Adipocyte (in vitro differentiated cells): ENCODE measurements at places on chromosomes 3 and 15.

DNA sequence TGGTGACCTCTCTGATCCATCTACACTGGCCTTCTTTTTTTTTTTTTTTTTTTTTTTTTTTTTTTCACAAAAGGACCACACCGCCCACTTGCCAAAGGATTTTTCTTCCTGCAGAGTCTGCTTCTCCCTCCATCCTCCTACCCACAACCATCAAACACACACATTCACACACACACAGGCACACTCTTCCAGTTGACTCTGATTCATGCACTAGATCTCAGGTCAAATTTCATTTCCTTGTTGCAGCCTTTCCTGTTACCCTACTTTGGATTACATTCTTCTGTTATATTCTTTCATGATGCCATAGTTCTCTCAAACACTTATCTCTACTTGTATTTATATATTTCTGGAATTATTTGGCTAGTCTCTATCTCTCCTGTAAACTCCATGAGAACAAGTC, 133.9 kb downstream of the STAC start:
- DNase-seq = no peak

GRCh38 chr3:169112153-169112892, 551.2 kb downstream of the MECOM start:
- DNase-seq = peak; percentile 53

GRCh38 chr3:69051756-69052471, at the start of gene TMF1:
TMF1 (minus strand) TSS chr3:69052333; CDS start chr3:69052086, 247 bp downstream.
- DNase-seq = peak; percentile 100

DNA sequence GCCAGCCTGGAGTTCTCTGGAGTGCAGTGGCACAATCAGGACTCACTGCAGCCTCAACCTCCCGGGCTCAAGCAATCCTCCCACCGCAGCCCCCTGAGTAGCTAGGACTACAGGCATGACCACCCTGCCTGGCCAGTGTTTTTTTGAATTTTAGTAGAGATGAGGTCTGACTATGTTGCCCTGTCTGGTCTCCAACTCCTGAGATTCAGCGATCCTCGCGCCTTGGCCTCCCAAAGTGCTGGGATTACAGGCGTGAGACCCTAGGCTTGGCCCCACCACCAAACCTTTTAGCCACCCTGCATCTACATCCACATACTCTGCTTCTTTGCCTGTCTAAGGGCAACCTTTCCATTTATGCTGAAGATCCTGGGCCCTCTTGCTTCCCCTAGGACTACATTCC, 4.4 kb downstream of the NUSAP1 start:
- no peak for DNase-seq

DNA sequence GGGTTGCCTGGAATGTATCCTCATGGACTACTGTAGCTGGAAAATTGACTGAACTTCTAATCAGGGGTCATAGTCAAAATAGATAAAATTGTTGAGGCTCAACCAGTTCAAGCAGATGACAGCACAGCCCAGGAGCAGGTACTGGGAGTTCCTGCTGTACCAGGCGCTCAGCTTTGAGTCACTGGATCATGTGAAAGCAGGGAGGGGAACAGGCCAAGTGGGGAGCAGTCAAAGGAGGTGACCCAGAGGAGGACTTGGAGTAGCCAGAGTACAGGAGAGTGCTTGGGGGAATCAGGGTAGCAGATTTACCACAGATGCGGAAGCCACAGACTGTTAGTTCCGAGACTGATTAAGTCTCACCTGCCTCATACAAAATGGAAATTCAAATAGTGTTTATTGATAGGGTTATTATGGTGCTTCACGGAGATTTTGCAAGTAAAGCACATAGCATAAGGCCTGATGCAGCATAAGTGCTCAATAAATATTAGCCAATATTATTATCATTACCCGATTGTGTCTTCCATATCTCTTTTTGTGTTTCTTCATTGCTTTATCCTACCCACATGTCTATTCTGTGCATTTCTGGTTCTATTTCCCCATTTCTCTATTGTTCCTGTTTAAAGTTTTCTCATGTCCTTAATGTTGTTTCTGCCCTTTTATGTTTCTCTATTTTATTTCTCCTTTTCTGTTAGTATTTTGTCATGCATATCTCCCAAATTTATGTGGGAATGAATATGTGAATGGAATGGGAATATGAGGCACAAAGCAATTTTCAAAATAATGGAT, 369.2 kb upstream of the MCTP2 start:
- DNase-seq = no peak

DNA sequence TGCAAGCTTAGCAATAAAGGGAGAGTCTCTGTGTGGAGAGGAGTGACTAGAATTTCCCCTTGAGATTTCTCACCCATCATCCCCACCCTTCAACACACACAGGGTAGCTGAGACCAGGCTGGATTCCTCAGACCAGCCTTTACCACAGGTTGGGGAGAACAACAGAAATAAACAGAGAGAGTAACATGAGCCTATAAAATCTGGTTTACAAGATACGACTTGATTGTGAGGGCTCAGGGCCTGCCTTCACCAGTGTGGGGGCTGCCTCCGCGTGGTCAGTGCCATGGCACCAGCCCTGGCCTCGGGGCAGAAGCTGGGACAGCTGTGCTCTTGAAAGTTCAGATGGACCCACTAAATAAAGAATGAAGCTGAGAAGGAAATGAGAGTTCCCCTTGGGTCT, 14.6 kb upstream of the MAGEF1 start:
- DNase-seq = no peak

DNA sequence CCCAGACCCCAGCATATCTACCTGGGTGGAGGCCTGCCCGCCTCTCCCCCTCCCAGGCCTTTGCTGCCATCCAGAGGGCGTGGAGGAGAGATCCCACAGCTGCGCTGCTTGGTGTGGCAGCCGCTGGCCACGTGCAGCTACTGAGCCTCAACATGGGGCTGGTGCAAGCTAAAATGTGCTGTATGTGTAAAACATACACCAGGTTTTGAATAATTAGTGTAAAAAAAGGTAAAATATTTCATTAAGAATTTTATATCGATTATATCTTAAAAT, 95.8 kb downstream of the SEC22A start:
- no peak for DNase-seq

DNA sequence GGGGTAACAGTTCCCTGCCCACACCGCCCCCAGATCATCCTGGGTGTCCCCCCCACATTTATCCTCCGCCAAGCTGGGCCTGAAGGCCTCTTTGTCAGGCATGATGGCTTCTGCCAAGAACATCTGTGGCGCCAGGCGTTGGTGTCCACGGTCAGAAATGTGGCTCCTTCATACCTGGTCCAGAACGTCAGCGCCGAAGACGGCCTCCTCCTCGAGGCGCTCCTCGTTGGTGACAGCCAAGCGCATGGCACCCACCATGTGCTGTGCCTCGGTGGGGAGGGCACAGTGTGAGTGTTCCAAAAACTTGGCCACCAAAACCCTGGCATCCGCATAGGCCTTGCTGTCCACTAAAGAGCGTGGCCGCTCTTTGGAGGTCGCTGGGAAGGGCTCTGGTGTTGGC, 146.5 kb downstream of the NSMCE3 start:
- DNase-seq = no peak

DNA sequence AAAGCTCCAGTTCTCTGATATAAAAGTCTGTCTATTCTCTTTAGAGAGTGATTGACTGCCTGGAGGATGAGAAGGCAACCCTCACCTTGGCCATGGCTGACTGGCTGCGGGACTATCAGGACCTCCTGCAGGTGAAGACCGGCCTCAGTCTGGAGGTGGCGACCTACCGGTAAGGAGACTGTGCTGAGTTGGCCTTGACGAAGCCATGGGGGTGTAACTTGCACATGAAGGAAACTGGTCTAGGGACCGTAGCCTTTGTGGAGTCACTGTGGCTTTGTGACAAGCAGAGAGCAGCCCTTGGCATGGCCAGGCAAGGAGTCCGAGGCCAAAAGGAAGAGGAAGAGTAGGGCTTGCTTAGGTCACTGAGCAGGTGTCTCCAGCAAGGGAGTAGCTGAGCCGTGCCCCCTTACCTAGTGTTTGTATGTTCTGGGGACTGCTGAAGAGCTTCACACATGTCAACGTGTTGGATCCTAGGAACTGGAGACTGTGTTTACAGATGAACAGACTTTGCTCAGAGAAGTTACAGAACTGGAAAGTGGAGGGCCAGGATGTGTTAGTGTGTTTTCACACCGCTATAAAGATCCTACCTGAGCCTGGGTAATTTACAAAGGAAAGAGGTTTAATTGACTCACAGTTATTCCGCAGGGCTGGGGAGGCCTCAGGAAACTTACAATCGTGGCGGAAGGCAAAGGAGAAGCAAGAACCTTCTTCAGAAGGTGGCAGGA, 8.8 kb downstream of the SYNM start:
- no peak for DNase-seq

GRCh38 chr3:191338177-191338488, 7.8 kb upstream of the UTS2B start:
- DNase-seq = no peak

GRCh38 chr3:128217702-128218547, 64.6 kb downstream of the EEFSEC start:
- DNase-seq = peak; percentile 76

- DNase-seq = no peak
Measured at GRCh38 chr3:38989917-38990510, 61.7 kb downstream of the SCN11A start.

DNA sequence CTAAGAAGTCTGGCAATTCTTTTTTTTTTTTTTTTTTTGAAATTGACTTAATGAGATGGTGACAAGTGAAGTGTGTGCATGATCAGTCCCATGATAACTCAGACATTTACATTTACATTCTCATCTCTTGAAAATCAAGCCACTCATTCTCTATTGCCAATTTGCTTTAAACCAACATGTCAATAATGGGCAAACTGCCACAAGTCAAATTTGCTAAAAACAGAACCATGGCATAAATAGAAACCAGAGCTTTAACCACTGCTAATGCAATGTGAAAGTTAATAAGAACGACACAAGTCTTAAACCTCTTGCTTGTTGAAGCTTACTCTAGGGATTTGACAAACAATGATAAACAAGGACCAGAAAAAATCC, 12.0 kb upstream of the COL8A1 start:
- peak; percentile 49 for DNase-seq

DNA sequence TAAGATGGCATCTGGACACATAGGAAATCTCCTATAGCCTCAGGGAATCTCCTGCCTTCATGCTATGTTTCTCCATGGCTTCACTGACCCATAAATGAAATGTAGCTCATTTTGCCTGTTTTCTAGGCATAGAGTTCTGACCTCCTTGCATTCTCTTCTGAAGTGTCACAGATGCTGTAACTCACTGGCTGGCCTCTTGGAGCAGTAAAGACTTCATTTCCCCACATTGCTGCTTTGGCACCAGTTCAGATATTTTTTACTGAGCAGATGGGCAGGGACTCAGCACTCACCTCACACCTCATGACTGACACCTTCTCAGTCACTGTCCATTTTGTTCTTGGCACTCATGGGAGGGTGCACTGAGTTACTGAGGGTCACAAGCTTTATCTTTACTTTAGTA, 286.7 kb upstream of the TGFBR2 start:
- peak; percentile 66 for DNase-seq
